Jurkat, Clone E6-1 (cell line): ENCODE measurements at places on chromosomes 7 and 10.

DNA sequence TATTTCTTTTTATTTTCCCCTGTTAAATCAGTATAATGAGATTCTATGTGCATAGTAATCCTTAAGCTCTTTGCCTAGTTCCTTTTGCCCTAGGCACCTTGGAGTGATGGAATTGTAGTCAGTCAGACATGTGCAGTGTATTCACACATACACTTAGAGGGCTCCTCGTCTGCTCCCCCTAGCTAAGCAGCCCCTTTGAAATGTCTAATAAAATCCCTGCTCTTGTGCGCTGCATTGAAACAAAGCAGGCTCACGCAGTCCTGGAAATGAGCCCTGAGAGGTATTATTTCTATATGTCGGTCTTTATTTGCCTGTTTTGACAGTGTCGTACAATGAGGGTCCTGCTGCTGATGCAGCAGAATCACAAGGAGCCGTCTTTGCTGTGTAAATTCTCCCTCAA lies 258.7 kb downstream of the AUTS2 start:
- DNase-seq: no peak

DNA sequence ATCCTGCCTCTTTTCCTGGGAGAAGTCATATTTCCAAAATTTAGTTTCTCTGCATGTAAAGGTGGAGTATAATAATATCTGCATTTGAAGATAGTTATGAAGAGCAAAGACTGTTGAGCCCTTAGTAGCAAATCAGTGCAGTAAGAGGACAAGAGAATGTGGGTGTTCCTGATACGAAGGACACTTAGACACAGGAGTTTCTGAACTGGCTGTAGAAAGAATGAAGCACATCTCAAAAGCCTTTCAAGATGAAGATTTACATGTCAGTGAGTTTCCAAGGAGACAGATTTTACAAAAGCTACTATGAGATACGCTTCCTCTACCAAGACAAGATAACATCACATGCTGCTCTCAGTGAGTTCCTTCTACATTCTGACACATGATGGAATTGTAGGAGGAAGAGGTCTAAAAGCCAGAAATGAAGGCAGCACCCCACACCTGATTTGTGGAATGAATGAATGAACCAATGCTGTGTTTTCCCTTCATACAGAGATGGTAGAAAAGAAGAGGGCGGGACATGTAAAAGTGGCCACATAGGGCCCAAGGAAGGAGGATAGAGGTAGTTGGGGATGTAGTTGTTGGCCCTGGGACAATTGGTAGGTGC lies 173.6 kb upstream of the PDE1C start:
- DNase-seq: no peak

DNA sequence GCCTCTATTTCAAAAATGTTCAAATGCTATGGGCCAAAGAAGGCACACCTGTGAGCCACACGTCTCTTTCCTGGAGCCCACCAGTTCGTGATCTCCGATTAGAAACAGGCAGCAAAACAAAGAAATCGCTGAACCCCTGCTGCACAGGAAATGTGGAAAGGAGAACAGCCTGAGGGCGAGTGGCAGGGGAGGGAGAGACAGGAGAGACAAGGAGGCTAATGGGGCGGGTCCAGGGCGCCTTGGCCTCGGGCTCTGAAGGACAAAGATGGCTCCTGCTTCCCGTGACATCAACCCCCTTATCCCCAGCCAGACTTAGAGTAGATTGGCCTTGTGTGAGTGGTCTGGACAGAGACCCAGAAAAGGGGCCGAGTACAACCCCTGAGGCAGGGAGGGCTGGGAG lies 62.4 kb upstream of the DOCK1 start:
- no peak for DNase-seq

- no peak for DNase-seq
Observed at GRCh38 chr10:32349968-32350738, 3.2 kb upstream of the EPC1 start.

DNA sequence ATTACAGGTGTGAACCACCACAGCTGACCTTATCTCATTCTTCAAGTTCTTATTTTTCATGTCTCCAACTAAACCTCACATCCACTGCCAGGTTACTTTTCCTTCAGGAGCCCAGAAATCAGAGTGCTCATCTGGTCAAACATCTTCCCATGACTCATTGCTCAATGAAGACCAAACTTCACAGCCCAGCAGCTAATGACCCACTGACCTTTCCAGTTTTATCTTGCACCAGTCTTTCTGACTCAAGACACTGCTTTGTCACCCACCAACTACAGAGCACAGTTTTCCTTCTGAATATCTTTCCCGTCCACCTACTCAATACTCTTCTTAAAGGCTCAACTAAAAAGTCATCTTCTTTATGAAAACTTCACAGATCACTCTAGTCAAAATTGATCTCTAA lies 245.1 kb downstream of the CHCHD3 start:
- DNase-seq: no peak

- DNase-seq: no peak
Observed at GRCh38 chr10:131049016-131049415, 262.5 kb downstream of the TCERG1L start.

DNA sequence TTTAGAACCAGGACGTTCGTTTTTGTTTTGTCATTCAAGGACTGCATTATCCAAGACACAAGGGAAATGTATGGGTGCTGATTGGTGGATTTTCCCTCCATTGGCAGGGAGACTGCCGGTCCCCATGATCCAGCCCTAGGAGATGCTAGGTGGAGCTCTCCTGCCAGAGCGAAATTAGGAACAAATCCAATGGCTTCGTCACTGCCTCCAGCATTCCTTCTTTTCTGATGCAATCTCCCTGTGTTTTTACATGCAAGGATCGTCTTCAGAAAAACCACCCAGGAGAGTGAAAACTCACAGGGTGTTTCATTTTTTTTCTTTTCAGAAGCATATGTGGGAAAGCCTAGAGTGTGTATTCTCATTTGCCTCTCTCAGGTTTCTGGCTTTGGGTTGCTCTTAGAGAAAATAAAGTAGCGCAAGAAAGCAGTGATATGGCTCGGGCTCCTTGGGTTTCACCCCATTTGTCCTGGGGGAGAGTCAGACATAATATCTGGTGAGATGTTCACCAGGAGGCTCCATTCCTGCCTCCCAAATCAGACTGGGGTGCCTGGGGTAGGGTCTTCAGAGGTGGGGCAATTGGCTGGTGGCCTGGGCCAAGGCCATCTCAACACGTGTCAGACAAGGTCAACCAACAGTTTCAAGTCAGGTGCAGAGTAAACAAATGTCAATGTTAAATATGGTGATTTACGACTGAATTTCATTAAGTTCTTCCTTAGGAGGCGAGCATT lies 450.9 kb upstream of the MKI67 start:
- no peak for DNase-seq

- DNase-seq: no peak
Observed at GRCh38 chr7:112036071-112036470, 170.1 kb downstream of the DOCK4 start.

DNA sequence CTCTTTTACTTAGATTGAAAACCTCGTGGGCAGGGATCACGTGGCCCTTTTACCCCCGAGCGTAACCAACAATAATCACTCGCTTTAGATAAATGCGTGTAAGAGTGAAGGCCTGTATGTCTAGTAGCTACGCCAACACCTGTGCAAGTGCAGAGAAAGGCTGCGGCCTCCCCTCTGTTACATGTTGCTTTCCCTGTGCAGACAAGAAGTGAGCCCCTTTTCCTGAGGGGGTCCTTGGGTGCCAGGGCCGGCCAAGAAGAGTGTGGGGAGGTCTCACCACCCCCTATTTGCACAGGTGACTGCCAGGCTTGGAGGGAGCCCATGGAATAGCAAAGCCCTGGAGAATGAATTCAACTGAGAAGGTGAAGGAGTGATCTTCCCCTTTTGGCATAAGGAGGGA lies 35.6 kb upstream of the CNPY1 start:
- no peak for DNase-seq

DNA sequence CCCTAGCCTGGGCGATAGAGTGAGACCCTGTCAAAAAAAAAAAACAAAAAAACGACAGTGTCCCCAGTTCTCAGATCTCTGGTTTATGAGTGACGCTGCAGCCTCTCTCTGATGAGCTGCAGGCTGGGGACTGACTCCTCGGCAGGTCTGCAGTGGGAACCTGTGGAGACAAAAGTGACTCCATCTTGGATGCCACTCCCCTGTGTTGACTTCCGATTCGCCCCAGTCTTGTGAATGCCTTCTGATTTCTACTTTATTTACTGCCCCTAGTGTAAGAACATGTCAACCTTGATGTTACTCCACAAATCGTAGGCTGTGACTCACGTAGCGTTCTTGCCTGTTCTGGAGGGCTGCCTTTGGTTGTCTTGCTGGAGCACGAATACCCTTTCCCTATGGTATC lies 6.2 kb downstream of the TACR2 start:
- DNase-seq: no peak

GRCh38 chr7:3955751-3956696 lies 655.0 kb downstream of the SDK1 start:
- DNase-seq: no peak

DNA sequence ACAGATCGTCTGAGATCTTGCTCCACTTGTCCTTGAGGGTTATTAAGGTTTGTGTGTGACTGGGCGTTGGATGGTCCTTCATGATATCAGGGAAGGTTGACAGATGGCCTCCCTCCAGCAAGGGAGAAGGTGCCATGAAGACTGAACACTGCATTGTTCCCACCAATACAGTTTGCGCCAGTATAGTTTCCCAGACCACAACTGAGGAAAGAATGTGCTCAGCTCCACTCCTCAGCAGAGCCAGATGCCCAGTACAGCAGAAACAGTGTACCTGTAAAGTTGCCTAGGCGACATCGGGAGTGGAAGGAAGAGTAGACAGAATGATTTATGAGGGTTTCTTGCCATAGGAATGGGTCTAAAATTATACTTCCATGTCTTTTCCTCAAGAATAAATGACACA lies 137.5 kb downstream of the ST7 start:
- no peak for DNase-seq

DNA sequence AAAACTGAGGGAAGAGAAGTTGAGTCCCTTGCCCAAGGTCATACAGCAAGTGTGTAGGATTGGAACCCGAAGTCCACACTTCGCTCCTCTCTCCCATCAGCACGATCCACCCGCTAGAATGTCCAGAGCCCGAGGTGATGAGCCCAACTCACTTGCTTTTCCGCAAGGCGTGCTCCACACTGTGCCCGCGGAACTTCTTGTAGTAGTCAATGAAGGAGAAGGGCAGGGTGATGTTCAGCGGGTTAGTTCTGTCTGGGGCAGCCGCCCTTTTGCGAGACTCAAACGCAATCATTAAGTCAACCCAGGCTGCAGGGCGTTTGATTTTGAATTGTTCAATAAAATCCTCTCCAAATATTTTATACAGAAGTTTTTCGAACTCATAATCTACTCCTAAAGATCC lies 58.6 kb downstream of the PNLIPRP2 start:
- DNase-seq: no peak

GRCh38 chr7:155219947-155220769 lies 77.5 kb upstream of the INSIG1 start:
- no peak for DNase-seq

DNA sequence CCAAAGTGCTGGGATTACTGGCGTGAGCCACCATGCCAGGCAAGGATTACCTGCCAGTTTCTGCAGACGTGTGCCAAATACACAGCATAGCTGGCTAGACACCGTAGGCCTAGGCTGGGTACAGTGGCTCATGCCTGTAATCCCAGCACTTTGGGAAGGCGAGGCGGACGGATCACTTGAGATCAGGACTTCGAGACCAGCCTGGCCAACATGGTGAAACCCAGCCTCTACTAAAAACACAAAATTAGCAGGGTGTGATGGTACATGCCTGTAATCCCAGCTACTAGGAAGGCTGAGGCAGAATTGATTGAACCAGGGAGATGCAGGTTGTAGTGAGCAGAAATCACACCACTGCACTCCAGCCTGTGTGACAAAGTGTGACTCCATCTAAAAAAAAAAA lies 868 bp downstream of the RFC2 start:
- DNase-seq: no peak

- no peak for DNase-seq
Observed at GRCh38 chr10:108819302-108819701, 1104.0 kb downstream of the XPNPEP1 start.

GRCh38 chr10:21208666-21209316 lies 311.7 kb upstream of the NEBL start:
- DNase-seq: no peak

GRCh38 chr10:49382826-49383225 lies 13.1 kb downstream of the DRGX start:
- DNase-seq: no peak

GRCh38 chr10:43806831-43807640 lies 158.4 kb upstream of the ZNF32 start:
- DNase-seq: no peak

- DNase-seq: no peak
Observed at GRCh38 chr7:40978047-40978446, 724.8 kb downstream of the INHBA start.

DNA sequence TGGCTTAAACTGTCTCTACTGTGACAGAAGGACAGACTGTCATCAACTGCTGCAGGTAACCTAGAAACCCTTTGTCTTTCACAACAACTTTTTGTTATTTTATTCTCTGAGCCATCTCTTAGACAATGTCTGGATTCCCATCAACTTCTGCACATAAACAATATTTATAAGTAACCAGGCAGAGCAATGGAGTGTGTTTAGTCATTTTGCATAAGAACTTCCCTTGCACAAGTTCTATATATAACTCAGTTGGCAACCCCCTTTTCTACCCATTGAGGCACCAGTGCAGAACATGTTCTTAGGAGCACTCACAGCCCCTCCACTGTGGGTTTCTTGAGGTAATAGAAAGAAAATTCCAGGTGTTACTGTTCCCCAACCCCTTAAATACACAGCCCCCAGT lies 65.0 kb upstream of the IL6 start:
- no peak for DNase-seq

GRCh38 chr7:48962821-48963505 lies 38.6 kb downstream of the CDC14C start:
- DNase-seq: no peak

DNA sequence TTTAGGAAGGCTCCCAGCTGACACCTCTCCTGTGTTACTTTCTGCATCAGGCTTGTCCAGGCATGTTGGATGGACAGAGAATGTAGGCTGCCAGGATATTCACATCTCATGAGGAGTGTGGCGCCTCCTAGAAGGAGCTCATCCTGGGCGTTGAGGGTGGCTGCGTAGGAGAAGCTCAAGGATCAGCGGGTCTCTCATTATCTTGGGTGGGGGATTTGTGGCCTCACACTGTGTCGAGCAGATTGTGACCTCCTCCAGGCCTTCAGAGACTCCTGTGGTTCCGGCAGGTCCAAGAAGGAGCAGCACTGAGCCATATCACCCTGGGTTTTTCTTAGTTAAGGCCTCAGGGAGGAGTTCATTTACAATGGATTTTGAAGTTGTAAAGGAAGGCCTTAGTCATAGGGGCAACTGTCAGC lies 8.7 kb upstream of the COBL start:
- no peak for DNase-seq

GRCh38 chr10:5433182-5433581 lies 20.8 kb downstream of the NET1 start:
- no peak for DNase-seq

DNA sequence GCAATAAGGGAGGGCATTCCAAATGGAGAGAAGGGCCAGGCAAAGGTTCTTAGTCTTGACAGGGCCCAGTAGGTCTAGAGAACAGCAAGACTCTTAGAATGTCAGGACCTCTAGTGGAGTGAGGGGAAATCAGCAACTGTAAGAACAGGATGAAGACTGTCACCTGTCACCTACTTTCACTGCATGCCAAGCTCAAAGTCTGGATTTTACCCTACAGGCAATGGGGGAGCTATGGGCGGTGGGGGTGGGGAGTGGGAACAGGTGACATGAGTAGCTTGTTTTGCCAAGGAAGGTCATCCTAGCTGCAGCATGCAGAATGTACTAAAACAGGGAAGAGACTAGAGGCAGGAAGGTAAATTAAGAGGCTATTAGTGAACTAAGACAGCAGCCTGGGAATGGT lies 18.3 kb downstream of the GOT1 start:
- DNase-seq: no peak
